Activated T-cell treated with anti-CD3 and anti-CD28 coated beads, Interleukin-2, amount 50 U/mL, for 72 hours (primary cell): ENCODE measurements at places on chromosomes 4 and X.
A peak's percentile ranks its signal among the peaks of the same experiment; 100 is the strongest.

GRCh38 chr4:174629265-174629664 lies 107.0 kb upstream of the HPGD start:
- no peaks in the 10 kb centered on the region for H3K36me3 ChIP-seq
- H3K4me3 ChIP-seq: no peak overlapping the region
- peaks cover 5% of the 10 kb centered on the region for H3K4me1 ChIP-seq
- DNase-seq: no peak
- no peak overlapping the region for H3K27ac ChIP-seq
- no peaks in the 10 kb centered on the region for H3K27me3 ChIP-seq

GRCh38 chr4:187714957-187715356 lies 280.6 kb upstream of the ZFP42 start:
- H3K36me3 ChIP-seq: no peaks in the 10 kb centered on the region
- no peak for DNase-seq
- H3K4me3 ChIP-seq: no peak overlapping the region
- H3K4me1 ChIP-seq: no peaks in the 10 kb centered on the region

DNA sequence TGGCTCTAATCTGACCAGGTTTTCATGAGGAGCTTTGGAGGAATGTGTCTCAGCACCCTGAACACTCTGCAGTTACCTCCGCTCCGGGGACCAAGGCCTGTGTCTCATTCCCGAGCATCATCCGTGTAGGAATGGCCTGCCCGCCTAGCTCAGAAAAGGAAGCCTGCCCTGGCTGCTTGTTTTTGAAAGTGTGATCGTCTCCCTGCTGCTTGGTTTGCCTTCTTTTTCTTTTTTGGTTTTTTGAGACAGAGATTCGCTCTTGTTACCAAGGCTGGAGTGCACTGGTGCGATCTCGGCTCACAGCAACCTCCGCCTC lies 73.3 kb downstream of the CRLF2 start:
- no peaks in the 10 kb centered on the region for H3K36me3 ChIP-seq
- no peak overlapping the region for H3K27ac ChIP-seq
- no peak for DNase-seq
- H3K4me1 ChIP-seq: no peaks in the 10 kb centered on the region
- H3K27me3 ChIP-seq: no peaks in the 10 kb centered on the region

DNA sequence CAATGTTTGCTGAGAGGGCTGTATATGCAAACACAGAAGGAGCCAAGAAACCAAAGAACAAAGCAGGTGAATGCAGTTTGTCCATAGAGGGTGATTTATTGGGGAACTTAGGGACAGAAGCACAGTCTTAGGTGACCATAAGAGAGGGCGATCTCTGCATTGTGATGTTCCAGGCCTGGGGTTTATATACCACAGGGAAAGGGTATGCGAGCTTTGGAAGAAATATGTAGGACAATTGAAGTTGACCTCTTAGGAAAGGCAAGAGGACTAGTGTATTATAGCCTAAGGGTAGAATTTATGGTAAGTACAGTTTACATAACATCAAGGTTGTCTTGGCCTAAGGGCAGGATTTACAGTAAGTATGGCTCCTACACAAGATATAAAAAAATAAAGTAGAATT lies 27.8 kb downstream of the FAM184B start:
- H3K4me1 ChIP-seq: no peaks in the 10 kb centered on the region
- peaks cover 7% of the 10 kb centered on the region for H3K27me3 ChIP-seq
- H3K36me3 ChIP-seq: no peaks in the 10 kb centered on the region
- no peak overlapping the region for H3K27ac ChIP-seq
- H3K4me3 ChIP-seq: no peak overlapping the region

DNA sequence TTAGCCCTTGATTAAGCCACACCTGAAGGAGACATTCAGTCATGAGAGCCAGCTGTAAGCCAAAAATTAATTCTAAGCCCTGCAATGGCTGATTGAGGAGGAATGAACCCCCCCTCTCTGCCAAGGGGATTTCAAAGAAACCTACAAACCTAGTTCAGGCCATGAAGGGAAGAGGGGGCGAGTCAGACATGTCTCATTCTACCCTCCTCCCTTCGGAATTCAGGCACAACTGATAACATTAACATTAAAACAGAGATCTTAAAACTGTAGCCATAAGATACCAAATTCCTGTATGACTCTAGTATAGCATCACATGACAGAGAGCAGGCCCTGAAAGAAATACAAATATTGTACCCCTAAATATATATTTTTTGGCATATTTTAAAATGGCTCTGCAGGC lies 40.4 kb upstream of the AFAP1 start:
- H3K4me3 ChIP-seq: no peak overlapping the region
- no peaks in the 10 kb centered on the region for H3K4me1 ChIP-seq
- no peak overlapping the region for H3K27ac ChIP-seq
- H3K36me3 ChIP-seq: peaks cover 3% of the 10 kb centered on the region

- no peaks in the 10 kb centered on the region for H3K36me3 ChIP-seq
- DNase-seq: no peak
- H3K27ac ChIP-seq: no peak overlapping the region
- no peaks in the 10 kb centered on the region for H3K4me1 ChIP-seq
- peaks cover 8% of the 10 kb centered on the region for H3K27me3 ChIP-seq
Observed at GRCh38 chr4:40939856-40940255, 190.1 kb downstream of the NSUN7 start.

- no peak for DNase-seq
- no peak overlapping the region for H3K27ac ChIP-seq
- H3K36me3 ChIP-seq: peaks cover 3% of the 10 kb centered on the region
- H3K4me3 ChIP-seq: no peak overlapping the region
Observed at GRCh38 chr4:146275370-146275769, 61.0 kb downstream of the REELD1 start.

GRCh38 chr4:8404791-8405515 lies 35.6 kb downstream of the ACOX3 start:
- no peak overlapping the region for H3K4me3 ChIP-seq
- H3K4me1 ChIP-seq: peaks cover 9% of the 10 kb centered on the region
- H3K27me3 ChIP-seq: no peaks in the 10 kb centered on the region
- peaks cover 2% of the 10 kb centered on the region for H3K36me3 ChIP-seq
- H3K27ac ChIP-seq: no peak overlapping the region
- no peak for DNase-seq

- H3K36me3 ChIP-seq: peaks cover under 1% of the 10 kb centered on the region
- H3K4me1 ChIP-seq: peaks cover 24% of the 10 kb centered on the region
- no peak overlapping the region for H3K27ac ChIP-seq
- no peaks in the 10 kb centered on the region for H3K27me3 ChIP-seq
- H3K4me3 ChIP-seq: no peak overlapping the region
Observed at GRCh38 chr4:1261107-1261928, 12.4 kb upstream of the CTBP1 start.

GRCh38 chr4:110372485-110372884 lies 103.5 kb upstream of the ENPEP start:
- H3K4me1 ChIP-seq: no peaks in the 10 kb centered on the region
- no peak for DNase-seq
- no peak overlapping the region for H3K27ac ChIP-seq
- no peaks in the 10 kb centered on the region for H3K36me3 ChIP-seq

GRCh38 chr4:150181536-150181935 lies 103.3 kb downstream of the DCLK2 start:
- no peaks in the 10 kb centered on the region for H3K36me3 ChIP-seq
- DNase-seq: no peak
- H3K27ac ChIP-seq: no peak overlapping the region

GRCh38 chrX:40148385-40149285 lies 50.9 kb upstream of the BCOR start:
- peak overlapping the region; percentile 24 for H3K4me3 ChIP-seq
- H3K4me1 ChIP-seq: peaks cover 25% of the 10 kb centered on the region
- peaks cover 38% of the 10 kb centered on the region for H3K27me3 ChIP-seq
